Fibroblast of lung (primary cell): ENCODE measurements at places on chromosomes 4 and X. TPM values are rescaled to one million over a fixed set of nuclear protein-coding genes. Genes with fewer than 3 reads are reported as not detected.

GRCh38 chr4:160709026-160709425 is 1454.8 kb downstream of the FSTL5 start:
- no peak for DNase-seq

DNA sequence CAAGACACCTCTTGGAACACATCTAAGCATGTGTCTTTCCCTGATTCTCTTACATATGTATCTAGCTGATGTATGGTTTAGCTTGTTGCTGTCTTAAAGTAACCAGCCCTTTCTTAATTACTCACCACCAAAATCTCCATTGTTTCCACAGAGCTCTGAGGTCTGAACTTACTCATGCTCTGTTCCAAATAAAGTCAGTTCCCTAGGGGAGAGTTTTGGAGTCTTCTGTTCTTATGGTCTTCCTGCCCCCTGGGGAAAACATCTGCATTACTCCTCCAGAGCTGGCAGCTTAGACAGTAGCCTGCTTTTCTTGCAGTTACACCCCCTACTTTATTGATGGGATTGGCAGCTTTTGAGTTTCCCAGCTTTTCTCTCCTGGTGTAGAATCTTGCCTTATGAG is 125.8 kb downstream of the EDA start:
- DNase-seq: no peak

Gene ING2
- 5.4 and 7.9 TPM in 2 replicates for total RNA-seq

DNA sequence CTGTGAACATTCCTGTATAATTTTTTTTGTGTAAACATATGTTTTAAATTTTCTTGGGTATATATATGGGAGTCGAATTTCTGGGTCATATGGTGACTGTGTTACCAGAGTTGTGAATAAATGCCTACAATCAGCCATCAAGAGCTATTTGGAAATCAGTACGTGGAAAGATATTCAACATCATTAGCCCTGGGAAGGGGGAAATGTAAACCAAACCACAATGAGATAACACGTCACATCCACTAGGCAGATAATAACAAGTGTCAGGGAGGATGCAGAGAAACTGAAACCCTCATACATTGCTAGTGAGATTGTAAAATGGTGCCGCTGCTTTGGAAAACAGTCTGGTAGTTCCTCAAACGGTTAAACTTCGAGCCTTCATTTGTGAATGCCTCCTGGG is 43.9 kb downstream of the LUZP4 start:
- DNase-seq: peak; percentile 44

Gene PNMA6F
- total RNA-seq: not detected in 2 replicates

DNA sequence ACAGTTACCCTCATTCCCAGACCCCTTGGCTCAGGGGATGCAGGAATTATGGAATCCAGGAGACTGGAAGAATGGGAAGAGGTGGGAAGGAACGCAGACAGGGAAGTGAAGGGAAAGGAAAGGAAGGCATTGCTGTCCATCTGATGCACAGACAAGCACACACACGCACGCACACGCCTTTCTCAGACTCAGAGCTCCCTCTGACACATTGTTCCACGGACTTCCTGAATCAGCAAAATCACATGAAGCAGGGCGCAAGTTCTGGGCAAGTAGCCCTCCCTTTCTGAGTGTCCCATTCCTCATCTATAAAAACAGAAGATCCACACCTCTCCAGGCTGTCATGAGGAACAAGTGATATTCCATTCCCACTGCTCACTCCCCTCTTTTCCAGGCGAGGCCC is 13.2 kb downstream of the IQSEC2 start:
- DNase-seq: peak; percentile 12

- DNase-seq: no peak
These were observed 72.8 kb upstream of the MTNR1A start for GRCh38 chr4:186628058-186628711.

Gene HSFX4
- not detected in 2 replicates for total RNA-seq

GRCh38 chr4:53128231-53128630 is 237.6 kb downstream of the SCFD2 start:
- DNase-seq: no peak

DNA sequence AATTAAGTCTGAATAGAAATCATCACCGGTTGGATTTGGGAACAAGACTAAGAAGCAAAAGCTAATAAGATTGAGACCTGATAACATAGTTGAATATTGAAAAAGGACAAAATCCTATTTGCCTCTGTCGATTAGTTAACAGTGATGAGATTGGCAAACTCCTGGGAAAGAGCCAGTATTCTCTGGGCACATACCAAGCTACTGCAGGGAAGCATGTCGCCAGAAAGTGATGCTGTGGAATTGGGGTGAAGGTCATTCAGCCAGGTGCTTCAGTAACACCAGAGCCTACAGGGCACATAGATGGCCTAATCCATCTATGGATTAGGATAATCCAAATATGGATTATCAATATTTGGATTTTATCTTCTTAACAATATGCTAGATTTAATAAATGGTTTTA is 44.0 kb downstream of the OSTC start:
- no peak for DNase-seq

GRCh38 chr4:21710179-21710835 is 238.3 kb downstream of the KCNIP4 start:
- no peak for DNase-seq

DNA sequence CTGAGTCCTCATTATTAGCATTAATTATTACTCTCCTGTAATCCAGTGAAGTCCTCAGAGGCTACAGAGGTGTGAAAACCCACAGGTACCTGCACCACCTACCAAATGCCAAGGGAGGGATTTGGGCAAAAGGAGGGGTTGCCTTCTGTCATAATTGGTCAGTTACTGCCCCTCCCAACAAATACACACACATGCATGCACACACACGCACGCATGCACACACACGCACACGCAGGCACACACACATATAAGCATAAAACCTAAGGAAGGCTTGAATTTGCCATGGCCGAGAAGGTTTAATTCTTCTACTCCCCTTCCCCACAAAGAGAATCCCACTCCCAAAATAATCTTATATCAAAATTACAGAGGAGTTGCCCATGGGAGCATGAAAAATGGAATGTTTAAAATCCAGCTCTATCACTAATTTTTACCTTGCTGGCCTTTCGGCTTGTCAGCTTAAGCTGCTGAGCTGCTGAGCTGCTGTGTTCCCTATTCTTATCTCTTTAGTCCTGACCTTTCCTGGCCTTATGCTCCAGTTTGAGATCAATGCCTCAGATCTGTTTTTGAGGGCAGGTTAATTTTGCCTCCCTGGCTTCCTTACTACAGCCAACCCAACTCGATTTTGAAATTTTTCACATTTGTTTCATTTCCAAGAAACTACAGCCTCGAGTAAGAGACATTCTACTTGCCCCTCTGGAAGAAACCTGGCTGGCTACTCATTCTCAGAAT is 95.0 kb downstream of the CAMK2D start:
- DNase-seq: no peak

Gene ACSL1
- 24.4 and 30.1 TPM in 2 replicates for total RNA-seq

GRCh38 chrX:49043987-49044281 is 777 bp upstream of the TFE3 start:
- DNase-seq: no peak

Gene RBM46
- under 0.01 TPM in 1 of 2 replicates, not detected in the other for total RNA-seq

GRCh38 chr4:74284053-74284452 is 24.2 kb upstream of the EPGN start:
- peak; percentile 90 for DNase-seq

Gene NALF2
- total RNA-seq: not detected in 2 replicates

DNA sequence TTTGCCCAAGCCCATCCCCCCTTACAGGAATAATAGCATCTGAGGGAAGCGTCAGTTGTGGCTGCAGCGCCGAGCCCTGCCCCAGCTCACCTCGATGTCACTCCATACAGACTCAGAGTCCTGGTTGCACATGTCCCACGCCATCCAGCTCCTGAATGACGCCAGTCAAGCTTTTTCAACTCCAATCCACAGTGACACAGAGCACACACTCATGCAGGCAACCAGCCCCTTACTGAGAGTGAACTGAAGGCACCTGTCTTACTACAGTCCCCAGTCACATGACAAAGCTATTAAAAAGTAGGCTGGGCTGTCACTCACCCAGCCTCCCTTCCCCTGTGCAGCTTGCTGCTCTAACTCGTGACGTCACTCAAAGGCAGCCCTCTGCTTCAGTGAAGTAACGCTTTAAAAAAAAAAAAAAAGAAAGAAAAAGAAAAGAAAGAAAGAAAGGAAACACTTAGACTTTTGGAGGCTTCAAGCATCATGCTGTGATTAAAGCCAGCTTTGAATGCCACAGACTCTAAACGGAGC is at the start of gene PPARGC1A:
TSS of gene PPARGC1A (minus strand) at position 234 of the 528 bp plus-strand sequence. CDS start at position 144, 90 bp downstream.
- DNase-seq: peak; percentile 77

Gene SLC10A7
- total RNA-seq: 5.9 and 7.4 TPM in 2 replicates

DNA sequence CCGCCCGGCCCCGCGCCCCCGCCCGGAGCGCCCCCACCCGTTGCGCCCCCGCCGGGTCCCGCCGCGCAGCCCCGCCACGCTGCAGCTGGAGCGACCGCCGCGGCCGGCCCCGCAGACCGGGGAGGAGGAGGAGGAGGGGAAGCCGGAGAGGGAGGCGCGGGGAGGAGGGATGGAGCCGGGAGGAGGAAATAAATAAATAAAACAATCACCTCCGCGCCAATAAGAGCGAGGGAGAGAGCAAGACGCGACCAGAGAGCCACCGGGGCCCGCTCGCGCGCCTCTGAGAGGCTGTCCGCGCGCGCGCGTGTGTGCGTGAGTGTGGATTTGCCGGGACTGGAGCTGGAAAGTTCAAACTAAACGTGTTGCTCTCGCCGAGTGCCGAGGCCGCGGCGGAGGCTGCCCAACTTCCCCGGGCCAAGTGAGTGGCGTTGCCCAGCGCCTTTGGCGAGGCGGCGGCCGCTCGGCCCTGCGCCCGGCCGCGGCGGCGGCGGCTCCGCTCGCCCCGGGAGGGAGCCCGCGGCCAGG is 2184.4 kb upstream of the TENM3 start:
- DNase-seq: peak; percentile 78

DNA sequence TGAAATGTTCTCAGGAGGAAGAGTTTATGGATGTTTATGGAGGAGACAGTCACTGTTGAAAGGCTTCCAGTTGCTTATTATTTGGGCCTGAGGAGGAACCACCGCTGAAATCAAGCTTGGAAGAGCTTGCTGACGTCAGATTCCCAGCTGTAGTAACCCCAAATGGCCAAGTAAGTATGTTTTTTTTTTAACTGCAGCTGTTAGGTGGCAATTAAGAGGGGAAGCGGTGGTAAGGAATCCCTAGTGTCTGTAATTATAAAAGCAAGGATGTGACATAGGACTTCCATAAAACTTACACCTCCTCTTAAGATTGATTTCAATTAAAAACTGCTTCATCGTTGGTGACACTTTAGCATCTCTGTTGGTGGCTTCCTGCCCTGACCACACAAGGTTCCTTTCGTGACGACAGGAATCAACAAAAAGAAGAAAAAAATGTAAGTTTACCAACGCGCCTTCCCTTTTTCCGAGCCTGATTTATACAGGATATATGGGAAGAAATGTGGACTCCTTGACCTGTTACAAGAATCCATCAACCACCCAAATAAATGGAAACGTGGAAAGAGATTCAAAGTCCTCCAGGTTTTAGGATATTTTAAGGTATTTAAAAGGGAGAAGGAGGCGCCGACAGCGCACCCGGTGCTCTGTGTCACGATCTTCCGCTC is 884 bp downstream of the RELL1 start:
- peak; percentile 85 for DNase-seq

Gene MAML3
- total RNA-seq: 2.0 and 2.1 TPM in 2 replicates

DNA sequence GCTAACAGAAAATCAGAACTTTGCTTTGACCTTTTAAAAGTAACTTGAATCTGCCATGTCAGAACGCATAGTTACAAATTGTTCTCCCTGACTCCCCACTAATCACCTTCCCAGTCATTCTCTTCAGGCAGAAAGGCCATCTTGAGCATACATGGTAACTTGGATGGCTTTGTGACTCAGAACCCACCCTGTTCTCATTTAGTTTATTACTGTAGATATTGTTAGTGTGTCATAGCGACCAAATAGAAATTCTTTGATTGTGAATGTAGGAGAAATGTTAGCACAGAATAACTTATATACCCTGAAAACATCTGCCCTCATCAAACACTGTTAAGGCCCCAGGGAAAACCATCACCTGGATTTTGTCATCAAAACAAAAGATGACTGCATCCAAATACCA is 382.0 kb downstream of the MAGEB5 start:
- no peak for DNase-seq
